ENCODE measurements at places on chromosomes 5 and 9.

DNA sequence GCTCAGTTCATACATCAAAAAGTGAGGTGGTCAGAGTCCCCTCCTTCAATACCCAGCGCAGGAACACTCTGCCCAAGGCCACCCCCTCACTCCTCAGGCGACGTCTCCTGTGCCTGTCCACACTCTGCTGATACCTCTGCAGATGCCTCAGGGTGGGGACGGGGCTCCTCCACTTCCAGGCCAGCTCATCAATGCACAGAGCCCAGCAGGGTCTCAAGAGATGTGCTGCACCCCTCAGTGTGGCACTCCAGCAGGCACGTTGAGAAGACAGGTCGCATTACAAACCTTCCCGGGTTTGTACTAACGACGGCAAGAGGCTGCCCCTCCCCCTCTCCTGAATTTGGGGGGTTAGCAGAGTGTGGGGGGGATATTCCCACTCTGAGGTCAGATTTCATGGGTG lies 128.5 kb downstream of the ZNF354C start:
- no peak for DNase-seq

DNA sequence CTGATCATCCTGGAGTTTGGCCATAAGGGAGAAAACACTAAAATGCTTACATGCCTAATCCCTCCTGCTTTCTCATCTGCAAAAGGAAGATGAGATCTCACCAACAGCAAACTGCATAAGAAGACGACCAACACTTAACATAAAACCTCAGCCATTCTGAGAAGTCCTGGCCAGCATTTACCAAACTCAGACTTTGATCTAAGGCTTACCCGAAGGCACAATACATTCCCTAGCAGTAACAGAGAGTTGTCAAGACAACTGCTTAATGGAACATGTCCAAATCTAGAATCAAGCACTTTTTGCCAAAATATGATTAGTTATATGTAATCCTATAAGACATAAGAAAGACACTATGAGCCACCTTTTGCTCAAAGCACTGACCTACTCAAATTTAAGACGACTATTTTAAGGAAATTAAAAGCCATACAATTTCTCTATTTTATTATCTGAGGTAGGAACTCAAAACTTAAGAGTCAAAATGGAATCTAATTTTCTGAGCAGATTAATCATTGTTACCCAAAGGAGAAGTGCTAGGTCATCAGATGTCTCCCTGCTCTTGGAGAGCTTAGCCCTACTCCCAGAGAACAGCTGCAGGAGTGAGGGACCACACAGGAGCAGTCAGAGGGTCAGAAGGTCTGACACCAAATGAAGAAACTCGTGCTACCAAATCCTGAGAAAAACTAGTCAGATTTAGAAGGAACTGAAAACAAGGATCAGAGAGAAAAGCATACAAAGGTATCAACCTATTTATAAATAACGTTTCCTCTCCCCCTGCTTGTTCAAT lies 39.3 kb downstream of the EPB41L4A start:
- DNase-seq = no peak

DNA sequence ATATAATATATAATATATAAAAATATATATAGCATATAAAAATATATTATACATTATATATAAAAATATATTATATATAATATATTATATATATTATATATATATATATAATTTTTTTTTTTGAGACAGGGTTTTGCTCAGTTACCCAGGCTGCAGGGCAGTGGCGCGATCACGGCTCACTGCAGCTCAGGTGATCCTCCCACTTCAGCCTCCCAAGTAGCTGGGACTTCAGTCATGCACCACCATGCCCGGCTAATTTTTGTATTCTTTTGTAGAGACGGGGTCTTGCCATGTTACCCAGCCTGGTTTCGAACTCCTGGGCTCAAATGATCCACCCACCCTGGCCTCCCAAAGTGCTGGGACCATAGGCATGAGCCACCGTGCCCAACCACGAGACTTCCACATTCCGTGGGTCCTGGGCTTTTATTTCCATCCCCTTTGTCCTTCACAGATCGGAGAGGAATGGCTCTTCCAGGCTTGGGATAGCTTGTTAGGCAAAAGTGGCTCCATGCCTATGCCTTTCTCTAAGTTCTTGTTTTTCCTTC lies 62.0 kb upstream of the IER5L start:
- DNase-seq = no peak

DNA sequence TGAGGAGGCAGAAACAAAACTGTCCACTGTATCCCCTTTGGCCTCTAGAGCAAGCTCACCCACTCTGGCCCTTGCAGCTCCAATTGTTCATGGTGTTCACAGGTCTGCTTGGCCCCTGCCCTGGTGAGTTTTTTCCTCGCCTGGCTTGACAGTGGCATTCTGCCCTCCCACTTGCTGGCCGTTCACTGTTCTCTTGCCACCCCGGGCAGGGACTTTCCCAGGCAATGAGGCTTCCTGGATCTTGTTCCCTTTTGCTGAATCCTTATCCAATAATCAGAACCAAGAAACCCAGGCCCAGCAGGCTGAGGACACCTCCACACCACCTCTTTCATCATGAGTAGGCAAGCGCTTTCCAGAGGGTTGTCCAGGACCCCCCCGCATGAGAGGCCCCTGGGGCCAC lies 31.2 kb downstream of the ZNF618 start:
- no peak for DNase-seq

GRCh38 chr9:21320465-21320864 lies 14.7 kb downstream of the KLHL9 start:
- DNase-seq = no peak

GRCh38 chr5:143220748-143221251 lies 182.7 kb downstream of the NR3C1 start:
- no peak for DNase-seq

GRCh38 chr5:113846941-113847340 lies 333.4 kb downstream of the YTHDC2 start:
- no peak for DNase-seq

DNA sequence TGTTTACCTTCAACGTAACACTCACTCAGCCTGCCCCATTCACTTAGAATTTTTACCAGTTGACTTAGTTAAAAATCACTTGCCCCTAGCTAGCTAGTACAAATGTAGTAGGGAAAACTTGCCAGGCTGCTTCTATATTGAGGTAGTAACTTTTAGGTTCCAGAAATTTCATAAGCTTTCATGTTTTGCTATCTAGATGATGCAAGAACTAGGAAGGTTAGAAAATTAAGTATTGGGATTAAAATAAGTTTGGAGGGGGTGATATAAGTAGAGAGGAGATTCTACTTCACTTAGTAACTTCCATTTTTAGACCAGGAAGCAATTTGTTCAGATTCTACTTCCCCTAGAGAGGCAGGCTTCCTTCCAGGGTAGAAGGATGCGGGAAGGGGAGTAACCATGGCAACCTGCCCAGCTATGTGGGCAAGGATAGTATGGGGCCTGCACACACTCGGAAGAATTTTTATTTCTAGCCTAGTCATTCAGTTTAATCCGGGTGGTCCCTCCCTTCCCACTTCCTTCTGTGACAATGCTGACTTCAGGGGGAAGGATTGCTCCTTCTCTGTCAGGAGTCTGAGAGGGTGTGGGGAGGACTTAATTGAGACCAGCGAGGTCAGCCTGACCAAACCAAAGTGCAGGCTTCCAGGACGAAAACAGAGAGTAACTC lies 4.2 kb downstream of the DAB2 start:
- DNase-seq = no peak

DNA sequence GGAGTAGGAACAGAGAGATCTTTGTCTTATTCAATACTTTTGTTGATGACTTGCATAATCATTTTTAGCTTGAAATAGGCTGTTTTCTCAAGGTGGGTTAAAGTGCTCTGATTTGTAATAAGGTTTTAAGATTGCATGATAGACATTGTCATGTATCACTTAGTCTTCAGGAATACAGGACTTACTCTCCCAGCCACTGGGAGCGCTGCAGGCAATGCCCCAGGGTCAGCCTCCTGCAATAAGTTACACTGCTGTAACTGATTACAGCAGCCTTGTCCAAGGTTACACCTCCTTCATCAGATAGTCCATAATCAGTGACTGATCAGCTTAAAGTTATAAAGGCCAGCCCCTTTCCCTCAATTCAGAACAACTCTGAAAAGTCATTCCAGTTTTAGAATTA lies 218.6 kb downstream of the ESM1 start:
- no peak for DNase-seq

DNA sequence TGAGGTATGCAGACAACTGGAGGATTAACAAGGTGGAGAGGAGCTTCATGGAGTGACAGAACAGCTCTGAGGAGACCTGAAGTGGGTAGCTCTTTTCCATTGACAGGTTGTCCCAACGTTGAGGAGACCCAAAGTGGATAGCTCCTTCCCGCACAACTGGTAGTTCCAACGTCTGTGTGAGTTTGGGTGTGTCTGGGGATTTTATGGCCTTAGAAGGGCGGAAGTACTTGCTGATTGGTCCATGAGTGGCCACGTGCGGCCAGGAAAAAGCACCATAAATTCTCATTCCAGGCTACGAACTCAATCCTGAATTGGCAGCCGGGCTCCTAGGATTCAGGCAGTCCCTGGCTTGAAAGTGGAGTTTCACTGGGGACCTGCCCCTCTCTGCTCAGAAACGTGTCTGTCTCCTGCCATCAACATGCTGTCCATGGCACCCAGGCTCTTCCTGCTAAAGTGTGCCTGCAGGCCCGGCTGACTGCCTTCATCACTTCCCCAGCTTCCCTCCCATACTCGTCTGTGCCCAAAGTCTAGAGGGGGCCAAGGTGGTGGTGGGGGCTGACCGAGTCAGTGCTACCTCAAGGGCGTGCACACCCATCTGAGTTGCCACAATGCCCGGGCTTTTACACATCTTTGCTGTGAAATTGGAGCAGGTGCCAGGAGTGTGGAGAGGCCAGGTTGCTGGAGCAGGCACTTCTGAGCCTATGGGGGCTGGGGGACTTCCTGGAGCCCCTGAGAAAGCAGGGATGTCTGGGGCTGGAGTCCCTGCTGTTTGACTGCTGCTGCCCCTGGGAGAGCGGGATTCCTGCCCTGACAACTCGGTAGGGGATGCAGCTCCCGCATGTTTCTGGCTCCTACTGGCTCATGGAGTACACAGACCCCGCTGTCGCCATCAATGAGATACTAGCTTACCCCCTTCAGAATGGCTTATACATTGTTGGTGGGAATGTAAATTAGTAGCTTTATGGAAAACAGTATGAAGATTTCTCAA lies 2034.6 kb upstream of the ACO1 start:
- no peak for DNase-seq

DNA sequence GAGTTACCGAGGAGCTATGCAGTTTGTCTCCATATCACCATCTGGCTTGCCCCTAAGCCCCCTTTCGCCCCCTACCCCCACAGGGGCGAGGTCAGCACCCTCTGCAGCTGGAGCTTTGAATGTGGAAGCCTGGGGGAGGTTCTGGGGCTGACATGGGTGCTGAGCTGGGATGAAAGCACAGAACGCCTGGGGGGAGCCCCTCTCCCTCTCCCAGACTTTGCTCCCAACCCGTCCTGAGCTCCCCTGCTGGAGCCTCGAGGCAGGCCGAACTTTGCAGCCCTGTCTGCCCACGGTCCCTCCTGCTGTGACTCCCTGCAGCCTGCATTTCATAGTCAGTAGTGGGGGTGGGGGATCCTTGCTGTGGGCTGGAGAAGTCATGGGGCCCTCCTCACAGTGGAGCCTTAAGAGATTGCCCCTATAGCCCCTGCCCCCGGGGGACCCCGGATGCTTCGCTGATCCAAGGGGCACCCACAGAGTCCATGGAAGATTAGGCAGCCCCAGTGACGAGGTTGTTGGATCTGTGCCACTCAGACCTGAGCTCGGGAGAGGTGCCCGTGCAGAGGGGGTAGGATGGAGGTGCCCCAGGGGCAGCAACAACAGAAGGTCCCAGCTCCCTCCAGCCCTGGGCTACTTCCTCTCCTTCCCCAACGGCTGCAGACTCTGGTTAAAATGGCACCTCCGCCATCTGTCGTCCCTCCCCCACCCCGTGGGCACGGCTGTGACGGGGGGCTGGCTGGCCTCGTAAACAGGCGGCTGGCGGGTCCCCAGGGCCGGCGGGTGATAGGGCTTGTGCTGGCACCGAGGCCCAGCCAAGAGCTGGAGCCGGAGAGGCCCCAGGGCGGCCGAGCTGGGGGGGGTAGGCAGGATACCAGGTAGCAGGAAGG lies 162.0 kb downstream of the C9orf50 start:
- DNase-seq = peak; percentile 85

GRCh38 chr9:34475097-34475496 lies 16.5 kb downstream of the DNAI1 start:
- no peak for DNase-seq

DNA sequence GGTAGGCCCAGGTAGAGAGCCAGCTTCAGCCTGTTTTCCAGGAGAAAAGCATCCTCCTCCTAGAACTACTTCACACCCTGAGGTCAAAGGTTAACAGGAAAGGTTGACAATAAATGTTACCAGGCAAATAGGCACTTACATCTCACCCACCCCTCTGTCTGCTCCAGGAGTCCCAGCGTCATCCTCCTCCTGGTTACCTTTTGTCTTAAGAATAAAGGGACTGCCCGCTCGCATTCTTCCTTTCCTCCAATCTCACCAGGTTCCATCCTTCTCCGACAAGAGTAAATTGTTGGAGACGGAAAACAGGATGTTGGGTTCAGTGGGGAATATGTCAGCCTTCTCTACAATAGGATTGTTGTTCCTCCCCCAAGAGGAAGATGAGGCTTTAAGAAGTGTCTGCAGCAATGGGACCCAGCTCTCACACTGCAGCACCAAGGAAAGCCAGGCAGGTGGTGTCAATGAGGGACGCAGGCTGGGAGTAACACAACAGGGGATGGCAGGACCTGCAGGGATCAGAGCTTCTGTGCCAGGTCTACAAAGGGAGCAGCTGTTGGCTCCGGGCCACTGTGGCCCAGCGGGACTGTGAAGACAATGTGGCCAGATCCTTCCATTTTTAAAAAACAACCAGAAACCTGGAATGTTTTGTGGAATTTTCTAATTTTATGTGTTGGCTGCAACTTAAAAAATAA lies 29.0 kb downstream of the FAT2 start:
- no peak for DNase-seq

- no peak for DNase-seq
Observed at GRCh38 chr5:164359260-164360255, 854.1 kb downstream of the MAT2B start.

- no peak for DNase-seq
Observed at GRCh38 chr9:31236344-31236743, 1148.1 kb upstream of the ACO1 start.
